GM12878 (cell line): ENCODE measurements at places on chromosomes 3 and 15. TPM values are rescaled to one million over a fixed set of nuclear protein-coding genes. Genes with fewer than 3 reads are reported as not detected.
A peak's percentile ranks its signal among the peaks of the same experiment; 100 is the strongest.

DNA sequence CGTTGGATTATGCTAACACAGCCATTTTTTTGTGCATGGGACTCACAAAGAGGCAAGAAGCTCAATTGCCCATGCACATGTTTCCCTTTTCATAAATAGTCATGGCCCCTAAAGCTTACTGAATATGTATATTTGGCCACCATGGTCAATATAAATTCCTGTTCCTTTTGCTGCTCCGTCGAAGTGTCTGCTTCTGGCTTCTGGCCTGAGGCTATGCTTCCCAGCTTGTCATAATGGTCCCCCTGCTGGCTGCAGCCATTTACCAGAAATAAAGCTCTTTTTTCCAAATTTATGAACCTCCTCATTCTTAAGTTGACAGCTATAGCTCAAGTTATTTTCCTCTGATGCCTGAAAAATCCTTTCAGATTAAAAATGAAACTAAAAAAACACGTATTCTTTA is 602.1 kb downstream of the VGLL3 start:
- no peak overlapping the region for H3K4me3 ChIP-seq
- H3K36me3 ChIP-seq, result no peaks in the 10 kb centered on the region
- H3K27me3 ChIP-seq, result no peaks in the 10 kb centered on the region

DNA sequence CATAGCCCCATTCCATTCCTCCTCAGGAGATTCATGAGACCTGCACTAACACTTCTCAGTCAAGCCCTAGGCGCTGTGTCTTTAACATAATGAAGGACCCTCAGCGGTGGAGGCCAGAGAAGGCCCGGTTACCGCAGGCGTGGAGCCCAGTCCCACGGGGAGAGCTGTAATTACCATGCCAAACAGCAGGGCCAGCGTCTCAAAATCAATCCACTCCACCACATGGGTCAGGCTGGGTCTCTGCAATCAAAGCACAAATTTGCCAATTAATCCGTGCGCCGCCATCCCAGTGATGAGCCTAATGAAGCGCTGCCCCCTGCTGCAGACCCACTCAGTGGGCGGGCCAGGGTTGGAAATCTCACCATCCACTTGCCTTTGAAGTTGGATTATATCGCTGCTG is 109.7 kb downstream of the OCA2 start:
- no peaks in the 10 kb centered on the region for H3K36me3 ChIP-seq
- no peak overlapping the region for H3K4me3 ChIP-seq
- H3K27me3 ChIP-seq, result no peaks in the 10 kb centered on the region
- no peak for DNase-seq

GRCh38 chr3:126654571-126655383 is at the start of gene TXNRD3:
TXNRD3 (minus strand) TSS chr3:126655124.
- peaks cover 8% of the 10 kb centered on the region; the same call in 1 of the 2 replicates for H3K27me3 ChIP-seq
- no peaks in the 10 kb centered on the region for H3K36me3 ChIP-seq
- no peaks in the 10 kb centered on the region for H3K4me1 ChIP-seq
- DNase-seq, result no peak
- H3K4me3 ChIP-seq, result no peak within 1 kb of the TSS

DNA sequence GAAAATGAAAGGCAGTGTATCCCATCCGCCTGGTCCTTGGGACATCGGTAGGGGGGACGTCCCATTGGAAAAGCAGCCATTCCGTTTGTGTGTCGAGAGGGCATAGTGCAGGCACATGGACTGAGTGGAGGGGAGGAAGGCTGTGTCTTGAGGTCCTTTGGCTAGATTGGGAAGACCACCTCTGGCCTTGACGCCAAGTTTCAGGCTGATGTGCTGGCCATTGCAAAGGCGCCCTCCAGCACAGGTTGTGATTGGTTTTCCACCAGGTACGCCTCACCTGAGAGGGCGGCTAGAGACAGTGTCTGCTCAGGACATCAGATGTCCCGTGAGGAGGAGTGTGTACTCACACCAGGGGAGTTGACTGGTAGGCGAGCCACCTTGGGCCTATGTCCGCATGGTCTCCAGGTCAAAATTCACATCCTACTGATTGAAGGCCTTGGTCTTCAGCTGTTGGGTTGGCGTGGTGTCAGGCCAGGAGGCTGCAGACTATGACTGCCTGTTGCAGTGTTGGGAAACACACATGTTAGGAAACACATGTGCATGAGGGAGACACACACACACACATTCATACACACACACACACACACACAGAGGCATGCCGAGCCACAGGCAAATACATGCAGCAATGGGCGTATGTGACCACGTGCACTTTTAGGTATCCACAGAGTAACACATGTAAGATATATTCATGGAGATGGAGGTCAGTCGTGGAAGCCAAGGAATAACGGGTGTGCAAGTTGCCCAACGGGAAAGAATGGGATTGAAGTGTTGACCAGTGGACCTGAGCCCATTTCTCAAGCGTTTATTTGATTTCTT is 98.4 kb downstream of the SNRPN start:
- no peak overlapping the region for H3K4me3 ChIP-seq
- no peaks in the 10 kb centered on the region for H3K4me1 ChIP-seq
- no peak overlapping the region for H3K27ac ChIP-seq
- no peak for DNase-seq

DNA sequence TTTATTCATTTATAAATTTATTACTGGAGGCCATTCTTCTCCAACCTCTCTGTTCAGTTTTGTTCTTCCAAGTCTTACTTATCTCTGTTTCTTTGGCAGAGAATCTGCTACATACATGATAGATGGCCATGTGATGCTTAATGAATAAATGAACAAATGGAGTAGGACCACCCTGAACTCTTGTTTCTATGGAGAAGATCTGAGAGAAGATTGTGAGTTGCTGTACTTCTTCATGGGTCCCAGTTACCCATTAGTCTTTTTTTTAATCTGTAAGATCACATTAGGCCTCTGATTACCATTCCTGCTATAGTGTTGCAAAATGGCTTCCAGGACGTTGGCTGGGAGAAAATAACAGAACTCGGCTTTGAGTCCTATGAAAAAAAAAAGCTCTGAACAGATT is 191.9 kb upstream of the SYNPR start:
- H3K27ac ChIP-seq, result no peak overlapping the region
- no peak for DNase-seq
- no peaks in the 10 kb centered on the region for H3K27me3 ChIP-seq
- H3K4me3 ChIP-seq, result no peak overlapping the region
- H3K4me1 ChIP-seq, result no peaks in the 10 kb centered on the region

The ENTPD3 gene
- total RNA-seq, result not detected in 2 replicates

- no peaks in the 10 kb centered on the region for H3K27me3 ChIP-seq
- H3K4me1 ChIP-seq, result peaks cover 7% of the 10 kb centered on the region
- DNase-seq, result no peak
- H3K27ac ChIP-seq, result peak overlapping the region; percentile 75
Measured at GRCh38 chr15:56241374-56242105, 2.1 kb downstream of the RFX7 start.

- H3K4me1 ChIP-seq, result no peaks in the 10 kb centered on the region
- no peaks in the 10 kb centered on the region for H3K36me3 ChIP-seq
- H3K27ac ChIP-seq, result no peak overlapping the region
Measured at GRCh38 chr3:89038869-89039268, 68.6 kb upstream of the EPHA3 start.

The EPHA3 gene
- 0.05 and 0.11 TPM in 2 replicates for total RNA-seq
